CMK (cell line): ENCODE measurements at places on chromosomes 3 and 15.

GRCh38 chr3:171456765-171457606 lies 3.2 kb downstream of the TNIK start:
- no peak for DNase-seq

- DNase-seq: no peak
Observed at GRCh38 chr3:183151086-183151485, 11.4 kb downstream of the LAMP3 start.

DNA sequence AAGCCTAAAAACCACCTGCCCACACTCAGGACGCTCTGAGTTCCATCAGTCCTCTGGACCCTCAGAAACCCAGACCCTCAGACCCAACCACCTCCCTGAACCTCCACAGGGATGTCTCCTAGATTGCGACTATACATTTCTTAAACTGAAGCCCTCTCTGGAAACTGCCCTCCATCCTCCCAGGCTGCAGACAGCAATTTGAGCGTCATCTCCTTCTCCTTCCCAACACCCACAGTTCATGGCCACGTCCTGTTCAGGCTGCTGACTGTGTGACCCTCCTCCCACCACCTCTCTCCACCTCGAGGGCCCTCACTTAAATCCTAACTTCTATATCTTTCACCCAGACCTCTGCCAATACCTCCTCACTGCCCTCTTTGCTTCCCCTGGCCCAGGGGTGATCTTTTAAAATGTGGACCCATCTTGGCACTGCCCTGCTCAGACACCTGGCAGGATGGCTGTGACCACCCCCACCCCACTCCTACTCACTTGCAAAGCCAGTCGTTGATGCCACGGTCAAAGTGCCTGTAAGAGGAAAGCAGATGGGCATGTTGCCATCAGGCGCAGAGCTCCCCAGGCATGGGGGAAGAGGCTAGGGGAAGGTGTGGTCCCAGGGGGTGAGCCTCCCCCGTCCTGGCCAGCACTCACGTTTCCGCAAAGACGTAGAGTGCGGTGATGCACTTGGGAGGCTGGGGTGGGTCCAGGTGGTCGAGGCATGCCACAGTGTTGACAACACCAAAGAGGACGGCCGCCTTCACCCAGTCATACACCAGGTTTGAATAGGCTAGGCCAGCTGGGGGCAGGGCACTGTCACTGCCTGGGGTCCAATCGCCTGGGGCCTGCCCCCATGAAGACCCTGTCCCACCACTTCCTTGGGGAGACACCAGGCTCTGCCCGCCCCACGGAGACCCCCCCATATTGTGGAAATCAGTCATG lies 6.0 kb downstream of the HHATL start:
- DNase-seq: no peak

DNA sequence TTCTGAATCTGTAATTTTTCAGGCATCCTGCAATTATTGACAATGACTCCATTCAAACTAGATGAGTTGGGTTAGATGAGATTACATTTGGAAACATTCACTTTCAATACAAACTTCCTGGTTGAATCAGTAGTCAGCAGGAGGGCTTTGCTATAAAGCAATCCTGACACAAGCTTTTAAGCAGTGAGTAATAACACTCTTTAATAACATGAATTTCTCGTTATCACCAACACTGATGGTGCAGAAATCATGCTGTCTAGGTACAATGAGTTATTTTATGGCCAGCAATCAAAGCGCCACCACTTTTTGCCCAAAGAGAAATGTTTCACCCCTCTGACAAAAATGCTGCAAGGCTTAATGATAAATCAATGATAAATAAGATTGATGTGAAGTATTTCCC lies 474.8 kb upstream of the CNTN4 start:
- DNase-seq: no peak

GRCh38 chr3:59064276-59064675 lies 14.5 kb upstream of the CFAP20DC start:
- DNase-seq: no peak

GRCh38 chr3:188196232-188196990 lies 42.5 kb downstream of the LPP start:
- no peak for DNase-seq

GRCh38 chr3:34150992-34151391 lies 352.6 kb downstream of the PDCD6IP start:
- no peak for DNase-seq
